ENCODE measurements at places on chromosomes 4 and X. TPM values are rescaled to one million over a fixed set of nuclear protein-coding genes. Genes with fewer than 3 reads are reported as not detected.
A peak's percentile ranks its signal among the peaks of the same experiment; 100 is the strongest.

Gene TREX2
- 2.0 TPM for total RNA-seq

Gene UXT
- 53.8 TPM for total RNA-seq

Gene CUL4B
- 154 TPM for total RNA-seq

Gene PPP4R3C
- total RNA-seq = 1.2 TPM

Gene AGTR2
- total RNA-seq = not detected

Gene CHRDL1
- total RNA-seq = 18.8 TPM

Gene GABRB1
- not detected for total RNA-seq

Gene AASDH
- total RNA-seq = 11.5 TPM

Gene SPACA5
- total RNA-seq = not detected

DNA sequence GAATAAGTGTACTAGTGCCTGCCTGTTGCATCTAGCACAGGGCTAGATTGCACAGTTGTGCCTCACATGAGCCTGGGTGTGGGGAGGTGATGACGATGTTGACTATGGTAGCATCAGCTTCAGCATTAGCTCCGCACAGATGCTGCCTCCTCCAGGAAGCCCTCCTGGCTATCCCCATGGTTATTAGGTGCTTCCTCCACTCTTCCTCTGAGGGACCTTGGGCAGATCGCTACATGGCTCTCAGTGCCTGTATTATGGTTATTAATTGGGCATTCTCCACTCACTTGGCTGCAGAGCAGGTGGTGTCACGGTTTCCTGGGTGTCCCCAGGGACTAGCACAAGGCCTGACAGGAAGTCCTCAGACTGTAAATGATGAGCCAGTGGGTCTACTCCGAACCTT is 325.6 kb downstream of the ARHGAP10 start:
- H3K4me3 ChIP-seq = no peak overlapping the region
- H3K27ac ChIP-seq = no peak overlapping the region
- peaks cover 7% of the 10 kb centered on the region for H3K4me1 ChIP-seq
- DNase-seq = no peak
- no peaks in the 10 kb centered on the region for H3K27me3 ChIP-seq

DNA sequence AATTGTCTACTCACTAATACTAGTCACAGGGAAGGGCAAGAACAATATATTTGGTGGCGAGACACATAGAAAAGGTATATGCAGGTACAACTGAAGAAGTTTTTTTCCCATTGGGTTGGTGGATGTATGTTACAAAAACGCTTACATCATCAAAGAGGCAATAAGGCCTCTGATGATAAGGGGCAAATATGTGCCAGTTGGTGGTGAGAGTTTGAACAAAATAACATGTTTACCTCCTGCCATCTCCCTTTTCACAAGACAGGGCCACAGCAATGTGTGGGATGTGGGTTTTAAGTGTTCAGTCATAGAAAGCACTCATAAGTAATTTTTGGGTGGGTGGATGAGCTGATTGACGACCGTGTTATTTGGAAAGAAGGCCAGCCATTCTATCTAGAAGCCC is 41.7 kb downstream of the PAGE2 start:
- H3K4me3 ChIP-seq = no peak overlapping the region
- H3K36me3 ChIP-seq = no peaks in the 10 kb centered on the region
- H3K27me3 ChIP-seq = no peaks in the 10 kb centered on the region

GRCh38 chr4:111074523-111075114 is 451.7 kb upstream of the PITX2 start:
- H3K4me1 ChIP-seq = no peaks in the 10 kb centered on the region
- H3K27me3 ChIP-seq = no peaks in the 10 kb centered on the region
- H3K36me3 ChIP-seq = no peaks in the 10 kb centered on the region
- H3K27ac ChIP-seq = no peak overlapping the region
- H3K4me3 ChIP-seq = no peak overlapping the region

GRCh38 chrX:40470830-40471429 is 109.8 kb upstream of the ATP6AP2 start:
- no peaks in the 10 kb centered on the region for H3K27me3 ChIP-seq
- H3K4me3 ChIP-seq = no peak overlapping the region
- H3K36me3 ChIP-seq = no peaks in the 10 kb centered on the region
- H3K27ac ChIP-seq = no peak overlapping the region
- DNase-seq = no peak

DNA sequence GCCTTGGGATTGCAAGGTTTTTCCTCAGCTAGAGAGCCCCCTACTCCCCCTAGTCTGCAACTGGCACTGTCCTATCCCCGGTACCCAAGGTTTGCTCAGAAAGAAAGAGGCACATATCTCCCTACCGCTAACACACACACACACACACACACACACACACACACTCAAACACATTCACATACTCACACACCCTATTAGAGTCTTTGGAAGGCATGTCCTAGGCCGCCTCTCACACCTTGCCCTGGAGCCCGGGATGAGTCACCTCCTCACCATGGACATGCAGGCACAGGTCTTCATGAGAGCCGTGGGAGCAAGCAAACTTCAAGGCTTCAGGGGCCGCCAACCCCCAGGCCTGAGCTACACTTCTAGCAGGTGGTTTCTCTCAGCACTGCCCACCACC is 49.2 kb downstream of the PJA1 start:
- DNase-seq = peak; percentile 70
- H3K27me3 ChIP-seq = no peaks in the 10 kb centered on the region
- no peaks in the 10 kb centered on the region for H3K4me1 ChIP-seq
- no peak overlapping the region for H3K27ac ChIP-seq
- H3K4me3 ChIP-seq = no peak overlapping the region

GRCh38 chr4:173168396-173169177 is at the start of gene GALNT7:
GALNT7 (plus strand) TSS chr4:173168811; CDS start chr4:173168836, 25 bp downstream.
- no peaks in the 10 kb centered on the region for H3K36me3 ChIP-seq
- H3K4me3 ChIP-seq = peak within 1 kb of the TSS; percentile 87
- H3K4me1 ChIP-seq = peaks cover 14% of the 10 kb centered on the region
- peak within 1 kb of the TSS; percentile 91 for H3K27ac ChIP-seq

GRCh38 chr4:184805462-184806228 is 20.1 kb downstream of the ACSL1 start:
- DNase-seq = peak; percentile 45
- peak overlapping the region; percentile 43 for H3K27ac ChIP-seq
- H3K36me3 ChIP-seq = no peaks in the 10 kb centered on the region

GRCh38 chr4:113080624-113081023 is 31.2 kb downstream of the ANK2 start:
- no peaks in the 10 kb centered on the region for H3K36me3 ChIP-seq
- no peaks in the 10 kb centered on the region for H3K4me1 ChIP-seq
- DNase-seq = no peak
- H3K27me3 ChIP-seq = no peaks in the 10 kb centered on the region
- no peak overlapping the region for H3K4me3 ChIP-seq

GRCh38 chrX:136635235-136635634 is 12.7 kb upstream of the CD40LG start:
- 0 out of 2 replicates have a peak, but pooled peaks cover 11% of the 10 kb centered on the region for H3K27me3 ChIP-seq
- H3K36me3 ChIP-seq = no peaks in the 10 kb centered on the region
- no peaks in the 10 kb centered on the region for H3K4me1 ChIP-seq
- no peak for DNase-seq

DNA sequence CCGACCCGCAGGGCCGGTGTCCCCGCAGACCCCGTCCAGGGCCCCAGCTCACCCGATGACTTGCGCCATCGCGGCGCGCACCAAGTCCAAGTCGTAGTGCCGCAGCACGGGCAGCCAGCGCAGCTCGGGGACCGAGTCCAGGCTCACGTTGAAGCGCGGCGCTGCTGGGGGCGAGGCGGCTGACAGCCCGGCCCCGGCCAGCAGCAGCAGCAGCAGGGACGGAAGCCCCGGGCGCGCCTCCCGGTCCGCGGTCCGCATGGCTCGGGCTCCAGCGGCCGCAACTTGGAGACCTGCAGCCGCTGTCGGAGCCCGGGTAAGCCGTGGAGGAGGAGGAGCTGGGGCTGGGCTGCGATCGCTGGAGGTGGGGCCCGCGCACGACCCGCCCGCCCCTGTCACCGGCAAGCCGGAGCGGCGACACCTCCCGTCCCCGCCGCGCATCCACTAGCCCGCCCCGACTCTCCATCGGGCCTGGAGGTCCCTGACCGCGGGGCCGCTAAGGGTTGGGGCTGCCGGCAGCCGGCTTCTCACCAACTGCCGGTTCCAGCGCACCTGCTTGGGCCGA is at the start of gene NAAA:
NAAA (minus strand) TSS at position 322 of the 562 bp plus-strand sequence; CDS start at position 258, 64 bp downstream.
- no peaks in the 10 kb centered on the region for H3K27me3 ChIP-seq
- H3K36me3 ChIP-seq = no peaks in the 10 kb centered on the region
- H3K4me1 ChIP-seq = no peaks in the 10 kb centered on the region
- no peak within 1 kb of the TSS for H3K27ac ChIP-seq

GRCh38 chrX:107880054-107880610 is 54.5 kb downstream of the MID2 start:
- H3K4me3 ChIP-seq = no peak overlapping the region
- H3K36me3 ChIP-seq = no peaks in the 10 kb centered on the region
- H3K4me1 ChIP-seq = 0 out of 2 replicates have a peak, but pooled peaks cover 6% of the 10 kb centered on the region
- no peaks in the 10 kb centered on the region for H3K27me3 ChIP-seq

- no peaks in the 10 kb centered on the region for H3K27me3 ChIP-seq
- H3K36me3 ChIP-seq = no peaks in the 10 kb centered on the region
- DNase-seq = no peak
- H3K27ac ChIP-seq = no peak overlapping the region
- no peak overlapping the region for H3K4me3 ChIP-seq
Observed at GRCh38 chr4:166538491-166539005, 665.5 kb downstream of the TLL1 start.

DNA sequence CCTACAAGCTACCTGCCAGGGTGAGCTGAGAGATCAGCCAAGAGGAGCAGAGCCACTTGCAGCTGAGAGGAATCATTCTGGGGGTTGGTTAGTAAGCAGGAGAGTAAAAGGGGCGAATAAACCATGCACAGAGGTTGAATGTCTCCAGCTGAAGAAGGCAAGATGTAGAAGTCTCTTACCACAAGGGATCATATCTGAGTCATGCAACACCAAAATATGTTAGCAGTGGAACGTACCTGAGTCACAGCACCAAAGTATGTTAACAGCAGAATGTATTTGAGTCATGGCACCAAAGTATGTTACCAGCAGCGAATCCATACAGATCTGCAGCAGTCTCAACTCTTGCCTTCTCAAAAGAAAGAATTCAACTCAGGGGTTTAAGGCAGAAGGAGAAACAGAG is 29.9 kb downstream of the C4orf51 start:
- H3K27ac ChIP-seq = no peak overlapping the region
- DNase-seq = peak; percentile 46
- H3K4me3 ChIP-seq = no peak overlapping the region
- H3K36me3 ChIP-seq = no peaks in the 10 kb centered on the region
- H3K4me1 ChIP-seq = no peaks in the 10 kb centered on the region

DNA sequence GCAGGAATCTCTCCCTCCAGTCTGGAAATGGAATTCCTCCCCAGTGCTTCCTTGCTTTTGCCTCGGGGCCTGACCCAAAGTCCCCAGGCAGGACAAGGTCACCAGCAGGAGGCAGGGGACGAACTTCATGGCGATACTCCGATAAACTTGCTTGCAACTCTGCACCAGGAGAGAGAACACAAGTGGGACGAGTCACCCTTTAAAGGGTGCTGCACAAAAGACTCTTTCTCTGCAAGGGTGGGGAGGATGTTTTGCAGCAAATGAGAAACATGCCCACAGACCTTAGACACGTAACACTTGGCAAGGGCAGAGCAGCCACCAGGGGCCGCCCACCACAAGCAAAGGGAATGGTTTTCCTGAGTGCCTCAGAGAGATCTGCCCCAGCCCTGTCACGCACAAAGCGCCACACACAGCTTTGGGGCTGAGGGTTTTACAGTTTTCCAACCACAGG is at the start of gene FGFBP2:
FGFBP2 (minus strand) TSS at position 175 of the 451 bp plus-strand sequence; CDS start at position 129, 46 bp downstream.
- no peak within 1 kb of the TSS for H3K27ac ChIP-seq
- no peaks in the 10 kb centered on the region for H3K27me3 ChIP-seq
- H3K4me1 ChIP-seq = no peaks in the 10 kb centered on the region

GRCh38 chr4:57553728-57554127 is 443.5 kb upstream of the IGFBP7 start:
- H3K36me3 ChIP-seq = no peaks in the 10 kb centered on the region
- no peaks in the 10 kb centered on the region for H3K27me3 ChIP-seq
- H3K4me3 ChIP-seq = no peak overlapping the region
- no peak overlapping the region for H3K27ac ChIP-seq
- H3K4me1 ChIP-seq = no peaks in the 10 kb centered on the region

Data from PC-9 (cell line).